Amygdala (tissue), 56 donors: ENCODE measurements at places on chromosomes 1 and 21.

GRCh38 chr1:15005116-15005515, 148.4 kb upstream of the TMEM51 start:
- DNase-seq, result no peak

DNA sequence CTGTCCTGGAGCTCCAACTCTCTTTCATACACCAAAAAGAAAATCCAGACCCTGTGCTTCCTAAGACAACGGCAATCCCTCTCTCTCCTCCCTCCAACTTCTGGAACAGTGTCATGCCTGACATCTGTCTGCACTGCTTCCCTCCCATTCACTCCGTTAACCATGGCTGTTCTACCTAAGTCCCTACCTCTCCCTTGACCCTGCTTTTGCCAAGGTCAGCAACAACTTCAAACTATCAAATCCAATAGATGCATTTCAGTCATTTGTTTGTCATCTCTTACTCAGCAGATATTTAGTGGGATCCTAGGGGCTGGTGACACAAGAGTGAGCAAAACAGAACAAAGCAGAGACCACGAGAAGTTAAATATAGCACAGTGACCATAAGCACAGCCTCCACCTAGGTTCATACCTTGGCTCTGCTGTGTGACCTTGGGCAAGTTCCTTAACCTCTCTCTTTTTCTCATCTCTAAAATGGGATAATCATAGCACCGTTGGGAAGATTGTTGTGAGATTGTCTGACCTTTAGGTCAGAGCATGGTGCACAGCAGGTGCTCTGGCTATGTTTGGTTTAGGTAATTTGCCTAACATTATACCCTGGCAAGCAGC, 88.9 kb downstream of the TMEM53 start:
- no peak for DNase-seq

DNA sequence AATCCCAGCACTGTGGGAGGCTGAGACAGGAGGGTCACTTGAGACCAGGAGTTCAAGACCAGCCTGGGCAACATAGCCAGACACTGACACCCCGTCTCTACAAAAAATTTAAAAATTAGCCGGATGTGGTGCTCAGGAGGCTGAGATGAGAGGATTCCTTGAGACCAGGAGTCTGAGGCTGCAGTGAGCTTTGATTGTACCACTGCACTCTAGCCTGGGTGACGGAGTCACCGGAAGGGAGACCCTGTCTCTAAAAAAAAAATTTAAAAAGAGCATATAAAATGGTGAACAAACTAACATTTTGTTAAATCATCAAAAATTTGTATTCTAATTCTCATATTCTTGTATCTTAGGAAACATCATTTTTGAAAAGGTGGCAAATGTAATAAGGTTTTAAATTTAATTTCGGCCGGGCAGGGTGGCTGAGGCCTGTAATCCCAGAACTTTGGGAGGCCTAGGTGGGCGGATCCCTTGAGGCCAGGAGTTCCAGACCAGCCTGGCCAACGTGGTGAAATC, 27.1 kb downstream of the MAB21L3 start:
- no peak for DNase-seq

GRCh38 chr1:75797606-75798216, 1.0 kb downstream of the MSH4 start:
- DNase-seq, result no peak

GRCh38 chr1:182703539-182703938, 19.2 kb upstream of the RGS8 start:
- DNase-seq, result no peak

GRCh38 chr1:89620664-89621063, 12.3 kb upstream of the LRRC8C start:
- no peak for DNase-seq

- DNase-seq, result no peak
Measured at GRCh38 chr21:34707876-34708325, 39.1 kb downstream of the CLIC6 start.

- DNase-seq, result no peak
Measured at GRCh38 chr1:118340928-118341910, 156.2 kb upstream of the SPAG17 start.

DNA sequence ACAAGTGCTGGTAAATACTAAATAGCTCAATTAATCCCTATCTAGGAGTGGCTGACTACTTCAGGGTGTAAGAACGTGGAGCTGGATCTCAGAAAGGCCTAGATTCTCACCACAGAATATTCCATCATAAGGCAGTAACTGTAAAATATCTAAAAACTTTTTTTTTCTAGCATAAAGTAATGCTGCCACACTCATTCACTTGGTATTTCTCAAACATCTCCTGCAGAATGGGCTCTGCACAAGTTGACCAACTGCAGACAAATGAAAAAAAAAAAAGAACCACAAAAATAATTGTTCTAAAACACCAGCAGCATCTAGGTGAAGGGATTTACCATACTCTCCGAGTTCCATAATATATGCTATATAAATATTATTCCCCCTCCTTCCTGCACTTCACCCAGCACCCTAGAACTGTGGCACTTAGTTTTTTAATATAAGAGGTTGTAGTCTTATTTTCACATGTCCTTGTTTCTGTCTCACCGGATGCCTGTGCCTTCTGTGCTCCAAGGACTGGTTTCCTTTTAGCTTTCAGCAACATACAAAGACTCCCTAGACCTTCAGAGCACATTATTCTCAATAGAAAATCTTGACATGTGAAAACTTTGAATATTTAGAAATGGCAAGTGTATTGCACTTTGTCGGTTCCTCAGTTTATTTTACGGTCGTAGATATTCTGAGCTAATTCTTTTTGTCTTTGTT, 8.9 kb downstream of the VSIG8 start:
- DNase-seq, result no peak
